ENCODE measurements at places on chromosomes 5 and 9.

DNA sequence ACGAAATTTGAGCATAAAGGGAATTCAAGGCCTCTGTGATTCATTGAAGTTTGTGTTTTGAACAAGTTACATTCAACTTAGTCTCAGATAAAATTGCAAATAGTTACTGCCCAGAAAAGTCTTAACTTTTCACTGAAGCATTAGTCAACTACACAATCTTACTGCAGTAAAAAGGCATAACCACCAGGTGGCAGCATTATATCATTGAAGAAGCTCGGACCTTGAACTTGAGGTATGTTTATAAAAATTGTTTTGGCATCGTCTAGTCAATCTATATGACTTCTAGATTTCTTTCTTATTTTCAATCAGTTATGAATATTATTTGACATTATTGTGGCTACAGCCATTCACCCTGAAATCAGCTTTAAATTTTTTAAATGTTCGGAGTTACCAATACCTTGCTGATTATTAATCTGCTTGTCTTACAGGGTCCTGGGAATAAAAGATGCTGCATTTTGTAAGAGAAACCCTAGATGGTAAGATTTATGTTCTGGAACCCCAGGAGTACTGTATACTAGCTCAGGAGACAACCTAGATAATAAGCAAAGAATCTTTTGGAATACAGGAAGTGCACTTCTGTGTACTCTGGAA lies 83.9 kb upstream of the GRAMD2B start:
- peak; percentile 67 for DNase-seq

DNA sequence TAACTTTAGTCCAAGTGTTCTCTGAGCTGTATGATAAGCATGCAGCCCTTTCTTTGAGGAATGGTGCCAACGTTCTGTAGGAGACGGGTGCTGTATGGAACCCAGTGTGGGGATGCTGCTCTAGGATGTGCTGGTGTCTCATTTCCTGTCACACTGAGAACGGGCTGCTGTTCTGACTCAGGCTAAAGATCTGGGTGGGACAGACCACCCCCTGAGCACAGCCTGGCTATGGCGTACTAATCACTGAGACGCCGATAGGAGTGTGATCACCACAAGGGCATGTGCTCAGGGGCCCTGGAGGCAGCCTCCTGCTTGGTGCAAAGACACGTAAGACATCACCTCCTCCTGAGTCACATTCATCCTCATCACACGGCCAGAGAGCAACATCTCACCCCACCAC lies 240.4 kb downstream of the IRX2 start:
- no peak for DNase-seq

DNA sequence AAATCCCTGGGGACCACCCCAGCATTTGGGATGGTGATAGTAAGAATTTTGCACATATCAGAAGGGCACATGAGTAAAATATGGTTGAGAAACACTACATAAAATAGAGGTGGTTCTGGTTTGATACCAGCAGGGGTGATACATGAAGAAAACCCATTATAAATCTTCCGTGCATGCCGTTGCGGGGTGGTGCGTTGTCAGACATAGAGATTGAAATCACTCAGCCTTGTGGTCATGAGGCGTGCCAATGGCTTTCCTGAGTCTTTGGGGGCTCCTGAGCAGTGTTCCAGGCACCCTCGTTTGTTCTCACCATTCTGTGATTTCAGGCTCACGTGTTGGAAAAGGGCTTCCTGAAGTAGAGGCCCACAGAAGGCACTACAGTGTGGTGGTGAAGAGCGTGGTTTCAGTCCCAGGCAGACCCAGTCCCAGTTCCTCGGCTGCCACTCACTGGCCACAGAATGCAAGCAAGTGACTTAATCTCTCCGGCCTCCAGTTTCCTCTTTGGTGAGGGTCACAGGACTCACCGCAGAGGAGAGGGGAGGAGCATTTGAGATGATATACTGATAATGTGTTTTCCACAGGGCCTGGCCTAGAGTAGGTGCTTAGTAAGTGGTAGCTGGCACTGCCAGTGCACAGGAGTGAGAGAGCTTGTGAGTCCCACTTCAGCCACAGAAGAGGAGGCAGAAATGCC lies 20.5 kb upstream of the GLRX start:
- DNase-seq: peak; percentile 94

GRCh38 chr5:31477516-31477915 lies 54.4 kb downstream of the DROSHA start:
- no peak for DNase-seq

GRCh38 chr9:114385397-114386181 lies 2.2 kb downstream of the AKNA start:
- DNase-seq: peak; percentile 97

DNA sequence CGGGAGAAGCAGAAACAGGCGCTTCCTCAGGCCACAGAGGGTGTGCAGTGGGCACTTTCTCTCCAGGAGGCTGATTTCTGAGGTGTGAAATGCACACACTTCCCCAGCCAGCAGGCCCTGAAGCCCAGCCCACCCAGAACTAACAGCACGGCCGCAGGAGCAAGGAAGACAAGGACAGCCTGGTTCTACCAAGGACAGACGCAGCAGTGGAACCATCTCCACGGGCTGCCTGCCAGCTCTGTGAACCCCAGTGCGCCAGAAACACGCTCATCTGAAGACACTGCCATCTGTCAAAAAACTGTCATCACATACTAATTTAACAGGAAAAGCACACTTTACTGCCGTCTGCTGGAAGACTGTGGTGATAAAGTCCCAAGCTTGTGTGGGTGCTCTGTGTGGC lies 40.7 kb downstream of the MAPK9 start:
- DNase-seq: no peak

DNA sequence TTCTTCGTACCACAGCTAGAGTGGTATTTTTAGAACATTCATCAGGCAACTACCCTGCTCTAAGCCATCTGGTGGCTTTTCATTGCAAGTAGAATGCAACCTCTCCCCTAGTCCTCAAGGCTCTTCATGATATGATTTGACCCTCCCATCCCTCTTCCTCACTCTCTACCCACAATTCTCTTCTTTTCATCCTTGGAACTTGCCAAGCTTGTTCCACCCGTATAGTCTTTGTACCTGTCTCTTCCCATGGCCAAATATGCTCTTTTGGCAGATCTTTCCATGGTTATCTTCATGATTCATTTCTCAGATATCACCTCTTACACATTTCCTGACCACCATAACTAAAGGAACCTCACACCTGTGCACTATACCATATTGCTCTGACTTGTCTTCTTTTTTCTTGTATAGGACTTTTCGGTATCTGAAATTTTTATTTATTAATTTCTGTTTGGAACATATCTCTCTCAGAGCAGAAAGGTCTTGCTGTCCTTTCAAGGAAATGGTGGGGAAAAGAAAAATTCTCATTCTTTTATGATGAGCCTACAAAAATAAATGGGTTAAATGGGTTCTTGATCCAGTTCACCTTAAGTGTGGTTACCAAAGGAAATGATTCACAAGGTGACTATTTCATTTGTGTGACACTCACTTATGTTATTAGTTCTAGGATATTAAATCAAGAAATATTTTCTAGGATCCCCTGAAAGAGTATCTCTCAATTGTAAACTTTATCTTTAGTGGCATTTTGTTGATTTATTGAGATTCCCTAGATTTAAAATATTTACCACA lies 3.7 kb upstream of the CD274 start:
- DNase-seq: no peak

- no peak for DNase-seq
These were observed 383.3 kb downstream of the OSTF1 start for GRCh38 chr9:75471549-75472114.

GRCh38 chr9:8874482-8874881 lies 1074.9 kb upstream of the DMAC1 start:
- no peak for DNase-seq

- no peak for DNase-seq
These were observed 3.2 kb downstream of the RELL2 start for GRCh38 chr5:141640051-141640415.

GRCh38 chr9:92432350-92432749 lies 8.1 kb upstream of the OMD start:
- DNase-seq: no peak

DNA sequence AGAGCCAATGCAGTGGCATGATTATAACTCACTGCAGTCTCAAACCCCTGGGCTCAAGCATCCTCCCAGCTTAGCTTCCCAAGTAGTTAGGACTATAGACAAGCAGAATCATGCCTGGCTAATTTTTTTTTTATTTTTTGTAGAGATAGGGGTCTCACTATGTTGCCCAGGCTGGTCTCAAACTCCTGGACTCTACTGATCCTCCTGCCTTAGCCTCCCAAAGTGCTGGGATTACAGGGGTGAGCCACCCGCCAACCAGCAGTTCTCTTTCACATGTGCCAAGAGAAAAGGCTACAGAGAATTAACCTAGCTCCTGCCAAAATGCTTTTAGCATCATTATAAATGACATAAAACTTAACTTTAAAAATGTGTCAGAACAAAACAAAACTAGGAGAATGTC lies 8.1 kb downstream of the AK3 start:
- DNase-seq: no peak

- peak; percentile 34 for DNase-seq
These were observed at the start of gene NIPAL4 for GRCh38 chr5:157459715-157460599. Gene NIPAL4, plus strand, starts transcription at chr5:157460213. Its CDS starts 108 bp downstream, at chr5:157460321.

- DNase-seq: no peak
These were observed 23.0 kb upstream of the LARP1 start for GRCh38 chr5:154732212-154732611.

- DNase-seq: peak; percentile 69
These were observed 40.3 kb upstream of the NAA35 start for GRCh38 chr9:85900504-85901201.

DNA sequence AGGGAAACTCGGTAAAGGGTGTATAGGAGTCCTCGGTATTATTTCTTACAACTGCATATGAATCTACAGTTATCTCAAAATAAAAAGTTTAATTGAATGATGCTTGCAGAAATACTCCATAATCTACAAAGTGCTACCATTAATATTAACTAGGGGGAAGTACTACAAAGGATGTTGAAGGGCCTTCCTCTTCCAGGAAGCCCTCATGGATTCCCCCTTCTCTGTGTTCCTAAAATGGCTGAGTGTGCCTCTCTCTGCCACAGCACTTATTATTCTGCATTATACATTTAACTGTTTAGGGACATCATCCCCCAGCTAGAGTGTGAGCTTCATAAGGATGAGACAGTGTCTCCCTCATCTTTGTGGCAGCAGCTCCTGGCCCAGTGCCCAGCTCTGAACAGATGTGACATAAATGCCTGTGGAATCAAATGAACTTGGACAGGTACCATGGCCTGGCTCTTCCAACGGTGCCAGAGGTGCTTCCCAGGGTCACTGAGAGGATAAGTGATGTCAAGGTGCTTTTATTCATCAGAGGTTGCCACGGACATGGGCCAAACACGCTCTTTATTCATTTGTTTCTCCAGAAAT lies 99.5 kb downstream of the PAX5 start:
- DNase-seq: no peak

GRCh38 chr5:82422751-82423181 lies 144.6 kb upstream of the RPS23 start:
- no peak for DNase-seq

DNA sequence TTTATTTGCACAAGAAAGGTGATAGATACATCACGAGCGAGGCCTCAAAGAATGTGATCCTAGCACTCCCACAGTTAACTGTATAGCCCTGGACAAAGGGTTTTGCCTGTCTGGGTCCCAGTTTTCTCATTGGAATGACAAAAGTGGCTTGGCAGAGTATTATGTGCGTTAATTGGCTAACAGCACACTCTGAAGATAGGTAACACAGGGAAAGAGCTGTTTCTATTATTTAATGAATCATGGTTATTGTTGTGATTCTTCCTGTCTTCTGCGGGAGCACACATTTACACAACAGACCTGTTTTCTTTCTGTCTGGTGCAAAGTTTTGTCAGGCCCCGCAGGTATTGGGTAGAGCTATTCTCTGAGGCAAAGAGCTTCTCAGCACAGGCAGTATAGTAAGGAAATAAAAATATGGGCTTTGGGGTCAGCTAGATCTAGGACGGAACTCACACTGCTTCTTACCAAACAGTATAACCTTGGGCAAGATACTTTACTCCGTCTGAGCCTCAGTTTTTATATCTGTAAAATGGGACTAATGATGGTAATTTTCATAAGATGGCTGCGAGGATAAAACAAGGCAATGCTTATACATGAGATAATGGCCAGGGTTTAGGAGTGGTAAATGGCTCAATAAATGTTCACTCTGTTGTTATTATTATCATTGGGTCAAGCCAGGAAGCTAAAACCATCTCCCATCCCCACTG lies 78.9 kb downstream of the PLAC8L1 start:
- no peak for DNase-seq

- no peak for DNase-seq
These were observed 32.3 kb upstream of the CSF1R start for GRCh38 chr5:150118561-150119229.

DNA sequence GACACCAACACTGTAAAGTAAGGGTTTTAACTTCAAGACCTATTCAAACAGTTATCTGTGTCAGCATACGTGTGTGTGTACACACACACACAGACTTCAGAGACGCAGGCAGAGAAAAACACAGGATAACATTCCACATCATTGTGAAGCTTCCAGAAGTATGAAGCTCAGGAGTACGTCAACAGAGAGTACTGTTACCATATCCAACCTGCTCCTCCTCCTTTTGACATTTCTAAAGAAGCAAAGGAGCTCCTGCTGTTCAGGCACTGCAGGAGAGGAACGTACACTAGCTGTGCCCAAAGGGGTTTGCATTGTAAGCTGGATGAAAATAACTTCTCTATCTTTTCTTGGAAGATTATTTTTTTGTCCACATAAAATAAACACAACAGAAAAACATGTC lies 180.7 kb downstream of the MEF2C start:
- DNase-seq: no peak

DNA sequence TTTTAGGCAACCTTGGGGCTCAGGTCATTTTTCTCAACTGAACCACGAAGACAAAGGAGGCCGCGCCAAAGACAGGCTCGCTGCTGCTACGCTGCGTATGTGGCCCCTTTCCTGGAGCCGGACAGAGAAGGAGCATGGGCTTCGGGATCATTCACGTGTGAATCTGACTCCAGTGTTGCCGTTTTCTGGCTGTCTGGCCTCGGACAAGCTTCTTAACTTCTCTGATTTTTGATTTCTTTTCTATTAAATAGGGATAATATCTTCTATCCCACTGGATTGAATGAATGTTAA lies 50.8 kb upstream of the ZNF366 start:
- no peak for DNase-seq

DNA sequence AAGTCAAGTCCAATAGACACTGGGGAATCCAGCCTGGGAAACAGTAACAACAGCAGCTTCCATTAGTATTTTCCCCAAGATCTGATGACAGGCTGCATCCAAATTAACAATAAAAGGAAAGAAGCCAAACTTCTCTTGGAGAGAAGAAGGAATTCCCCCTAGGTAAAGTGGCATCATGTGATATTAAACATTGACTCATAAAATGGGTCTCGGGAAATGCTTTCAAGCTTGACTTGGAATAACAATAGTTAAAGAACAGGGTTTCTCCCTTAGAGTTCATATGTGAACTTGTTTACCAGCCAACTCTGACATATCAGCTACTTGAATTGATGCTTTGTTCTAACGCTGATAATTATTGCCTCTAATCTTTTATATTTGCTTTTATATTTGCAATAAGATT lies 45.4 kb downstream of the ENTREP1 start:
- DNase-seq: no peak

DNA sequence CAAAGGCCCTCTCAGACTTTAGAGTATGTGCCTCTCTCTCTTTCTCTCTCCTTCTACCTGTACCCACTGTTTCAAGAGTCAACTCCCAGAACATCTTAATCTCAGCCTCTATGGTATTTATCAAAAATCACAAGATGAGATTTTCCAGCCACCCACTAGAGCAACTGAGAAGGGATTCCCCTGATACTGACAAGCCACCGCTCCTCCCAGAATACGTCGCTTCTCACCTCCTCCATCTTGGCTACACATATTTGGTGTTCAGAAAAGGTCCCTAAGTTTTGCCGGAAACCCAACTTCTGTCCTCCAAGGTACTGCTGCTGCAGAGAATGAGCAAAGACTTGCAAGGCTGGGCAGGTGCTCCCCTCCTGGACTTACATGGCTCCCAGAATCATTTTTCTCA lies 6.1 kb downstream of the GARIN3 start:
- no peak for DNase-seq

Data from NB4 (cell line).